Activated CD4-positive, alpha-beta T cell treated with anti-CD3 and anti-CD28 coated beads, Interleukin-2, amount 10 ng/mL, durations not matched to agents 24 days and 14 days (primary cell): ENCODE measurements at places on chromosomes 7 and 10. TPM values are rescaled to one million over a fixed set of nuclear protein-coding genes. Genes with fewer than 3 reads are reported as not detected.

GRCh38 chr10:22278441-22278782, 37.8 kb upstream of the COMMD3 start:
- H3K27ac ChIP-seq, result no peak overlapping the region
- H3K36me3 ChIP-seq, result no peaks in the 10 kb centered on the region
- H3K4me1 ChIP-seq, result no peaks in the 10 kb centered on the region
- peaks cover 15% of the 10 kb centered on the region for H3K27me3 ChIP-seq

DNA sequence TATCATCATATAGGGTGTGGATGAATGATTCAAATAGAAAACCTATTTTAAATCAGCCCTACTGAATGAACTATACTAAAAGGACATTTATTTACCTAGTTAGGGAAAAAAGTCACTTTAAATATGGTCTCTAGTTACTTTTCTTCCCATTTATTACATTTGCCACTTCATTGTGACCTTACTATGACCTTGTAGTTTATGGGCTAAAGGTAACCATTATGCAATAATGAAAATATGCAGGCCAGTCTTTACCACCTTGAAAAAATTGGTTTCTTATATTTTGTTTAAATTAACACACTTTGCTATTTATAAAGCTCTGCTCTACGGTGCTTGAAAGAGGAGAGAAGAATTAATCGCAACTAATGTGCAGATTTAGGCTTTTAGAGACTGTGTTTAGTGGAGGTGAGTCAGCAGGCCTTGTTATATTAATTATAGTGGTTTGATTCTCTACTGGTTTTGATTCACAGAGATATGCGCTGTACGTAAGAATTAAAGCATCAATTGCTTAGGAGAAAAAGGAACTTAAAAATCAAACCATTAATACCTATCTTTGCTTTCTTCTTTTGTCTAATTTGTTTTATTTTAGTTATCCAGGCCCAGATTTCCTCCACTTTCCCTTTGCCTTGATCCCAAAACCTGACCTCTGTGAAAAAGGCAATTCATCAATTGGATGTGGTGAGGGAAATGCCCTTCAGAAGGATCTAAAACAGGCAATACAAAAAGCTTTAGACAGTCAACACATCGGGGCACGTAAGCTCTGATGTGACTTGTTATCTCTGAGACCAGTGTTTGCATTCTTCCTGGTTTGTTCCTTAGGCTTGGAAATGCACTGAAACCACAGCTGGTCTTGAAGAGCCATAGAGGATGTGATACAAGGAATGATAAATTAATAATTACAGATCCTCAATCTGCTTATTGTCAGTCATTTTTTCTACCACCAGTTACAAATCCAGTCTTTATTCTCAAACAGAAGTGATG, 141.2 kb upstream of the HDAC9 start:
- DNase-seq, result no peak
- no peak overlapping the region for H3K4me3 ChIP-seq
- H3K27me3 ChIP-seq, result peaks cover 6% of the 10 kb centered on the region
- no peak overlapping the region for H3K27ac ChIP-seq

DNA sequence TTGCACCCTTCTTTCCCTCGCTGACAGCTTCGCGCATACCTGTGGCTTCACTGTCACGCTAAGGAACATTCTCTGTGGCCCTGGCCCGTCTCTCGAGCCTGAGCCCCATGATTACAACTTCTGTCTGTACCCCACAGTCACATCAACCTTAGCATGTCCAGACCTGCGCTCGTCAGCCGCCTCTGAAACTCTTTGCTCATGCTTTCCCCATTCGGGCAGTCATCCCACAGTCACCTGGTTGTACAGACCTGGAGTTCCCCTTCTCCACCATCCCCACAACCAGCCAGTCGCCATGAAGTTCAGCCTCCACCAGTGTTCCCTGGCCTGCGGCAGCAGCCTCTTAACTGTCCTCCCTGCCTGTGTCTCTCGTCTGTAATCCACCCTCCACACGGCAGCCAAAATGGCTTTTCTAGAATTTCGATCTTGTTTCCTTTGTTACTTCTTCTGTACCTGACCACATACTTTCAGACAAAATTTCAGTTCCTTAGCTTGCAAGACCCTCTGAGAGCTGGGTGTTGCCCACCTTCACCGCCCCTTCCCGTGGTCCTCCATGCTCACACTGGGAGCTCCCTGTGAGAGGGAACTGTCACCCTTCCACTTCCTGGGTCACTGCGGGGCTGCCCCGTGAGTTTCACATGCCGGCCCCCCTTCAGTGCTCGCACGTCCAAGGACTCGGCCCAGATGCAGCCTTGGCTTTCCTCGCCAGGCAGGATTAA, 229.2 kb downstream of the CELF2 start:
- no peaks in the 10 kb centered on the region for H3K27me3 ChIP-seq
- DNase-seq, result no peak
- H3K4me1 ChIP-seq, result peaks cover 34% of the 10 kb centered on the region
- no peak overlapping the region for H3K4me3 ChIP-seq

DNA sequence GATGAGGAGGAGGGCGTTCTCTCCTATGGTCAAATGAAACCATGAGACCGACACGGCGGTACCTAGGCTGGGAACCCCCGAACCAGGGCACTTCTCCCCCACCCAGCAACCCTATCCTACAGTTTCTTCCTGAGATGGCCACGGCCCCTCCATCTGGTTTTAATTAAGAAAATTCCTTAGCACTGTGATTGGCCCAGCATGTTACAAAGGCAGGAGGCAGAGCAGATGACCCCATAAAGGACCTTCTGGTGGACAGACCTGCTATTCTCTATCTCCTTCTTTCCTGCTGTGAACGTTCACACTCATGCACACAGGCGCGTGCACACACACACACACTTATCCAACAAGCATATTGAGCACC, 129.4 kb downstream of the RGS10 start:
- no peak overlapping the region for H3K27ac ChIP-seq
- H3K4me3 ChIP-seq, result no peak overlapping the region
- H3K4me1 ChIP-seq, result no peaks in the 10 kb centered on the region
- no peaks in the 10 kb centered on the region for H3K27me3 ChIP-seq
- no peak for DNase-seq

DNA sequence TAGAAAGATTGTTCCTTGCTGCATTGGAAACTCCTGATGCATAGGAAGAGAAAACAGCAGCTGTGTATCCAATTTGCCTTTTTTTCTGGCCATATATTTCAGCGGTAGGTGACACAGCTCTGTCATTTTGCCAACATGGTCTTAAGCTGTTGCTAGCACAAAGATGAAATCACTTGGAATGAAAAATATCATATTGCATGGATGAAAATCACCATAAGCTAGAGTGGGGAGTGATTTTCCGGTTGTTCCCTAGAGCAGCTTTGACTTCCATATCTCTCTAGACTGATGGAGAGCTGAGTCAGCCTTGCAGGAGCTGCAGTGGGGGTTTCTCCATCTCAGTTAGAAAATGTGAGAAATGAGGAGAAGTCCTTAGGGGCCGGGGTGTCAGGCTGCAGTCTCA, 38.3 kb upstream of the BTBD16 start:
- peaks cover 1% of the 10 kb centered on the region for H3K27me3 ChIP-seq
- no peak for DNase-seq
- no peak overlapping the region for H3K27ac ChIP-seq
- H3K4me3 ChIP-seq, result no peak overlapping the region
- H3K4me1 ChIP-seq, result no peaks in the 10 kb centered on the region

GRCh38 chr10:130559547-130559880, 423.3 kb downstream of the GLRX3 start:
- no peaks in the 10 kb centered on the region for H3K4me1 ChIP-seq
- H3K4me3 ChIP-seq, result no peak overlapping the region
- no peak overlapping the region for H3K27ac ChIP-seq
- no peak for DNase-seq
- no peaks in the 10 kb centered on the region for H3K36me3 ChIP-seq

GRCh38 chr10:101397140-101397539, 43.2 kb downstream of the BTRC start:
- DNase-seq, result peak; percentile 80
- H3K27ac ChIP-seq, result no peak overlapping the region
- H3K27me3 ChIP-seq, result no peaks in the 10 kb centered on the region
- H3K36me3 ChIP-seq, result no peaks in the 10 kb centered on the region
- peaks cover 5% of the 10 kb centered on the region for H3K4me1 ChIP-seq

- H3K36me3 ChIP-seq, result peaks cover 9% of the 10 kb centered on the region
- H3K27ac ChIP-seq, result no peak overlapping the region
- DNase-seq, result peak; percentile 45
- H3K27me3 ChIP-seq, result no peaks in the 10 kb centered on the region
- peaks cover 37% of the 10 kb centered on the region for H3K4me1 ChIP-seq
Measured at GRCh38 chr7:43763183-43763582, 4.7 kb downstream of the BLVRA start.

- peak overlapping the region; percentile 89 for H3K27ac ChIP-seq
- peak overlapping the region; percentile 68 for H3K4me3 ChIP-seq
- no peaks in the 10 kb centered on the region for H3K27me3 ChIP-seq
- peaks cover 56% of the 10 kb centered on the region for H3K36me3 ChIP-seq
Measured at GRCh38 chr7:152145853-152146466, 120.5 kb downstream of the GALNT11 start.

- H3K36me3 ChIP-seq, result peaks cover 37% of the 10 kb centered on the region
- no peaks in the 10 kb centered on the region for H3K27me3 ChIP-seq
- DNase-seq, result no peak
Measured at GRCh38 chr10:17701301-17701700, 50.7 kb upstream of the TMEM236 start.

GRCh38 chr7:101669307-101669706, 40.2 kb upstream of the MYL10 start:
- no peaks in the 10 kb centered on the region for H3K4me1 ChIP-seq
- no peaks in the 10 kb centered on the region for H3K36me3 ChIP-seq
- DNase-seq, result no peak

- no peaks in the 10 kb centered on the region for H3K36me3 ChIP-seq
- H3K27me3 ChIP-seq, result no peaks in the 10 kb centered on the region
- no peak overlapping the region for H3K27ac ChIP-seq
- no peak overlapping the region for H3K4me3 ChIP-seq
- no peaks in the 10 kb centered on the region for H3K4me1 ChIP-seq
Measured at GRCh38 chr10:71659111-71659634, 60.4 kb downstream of the C10orf105 start.

- no peaks in the 10 kb centered on the region for H3K4me1 ChIP-seq
- H3K27ac ChIP-seq, result no peak overlapping the region
- H3K36me3 ChIP-seq, result no peaks in the 10 kb centered on the region
- no peaks in the 10 kb centered on the region for H3K27me3 ChIP-seq
- H3K4me3 ChIP-seq, result no peak overlapping the region
- no peak for DNase-seq
Measured at GRCh38 chr10:52586710-52587109, 185.9 kb downstream of the MBL2 start.

DNA sequence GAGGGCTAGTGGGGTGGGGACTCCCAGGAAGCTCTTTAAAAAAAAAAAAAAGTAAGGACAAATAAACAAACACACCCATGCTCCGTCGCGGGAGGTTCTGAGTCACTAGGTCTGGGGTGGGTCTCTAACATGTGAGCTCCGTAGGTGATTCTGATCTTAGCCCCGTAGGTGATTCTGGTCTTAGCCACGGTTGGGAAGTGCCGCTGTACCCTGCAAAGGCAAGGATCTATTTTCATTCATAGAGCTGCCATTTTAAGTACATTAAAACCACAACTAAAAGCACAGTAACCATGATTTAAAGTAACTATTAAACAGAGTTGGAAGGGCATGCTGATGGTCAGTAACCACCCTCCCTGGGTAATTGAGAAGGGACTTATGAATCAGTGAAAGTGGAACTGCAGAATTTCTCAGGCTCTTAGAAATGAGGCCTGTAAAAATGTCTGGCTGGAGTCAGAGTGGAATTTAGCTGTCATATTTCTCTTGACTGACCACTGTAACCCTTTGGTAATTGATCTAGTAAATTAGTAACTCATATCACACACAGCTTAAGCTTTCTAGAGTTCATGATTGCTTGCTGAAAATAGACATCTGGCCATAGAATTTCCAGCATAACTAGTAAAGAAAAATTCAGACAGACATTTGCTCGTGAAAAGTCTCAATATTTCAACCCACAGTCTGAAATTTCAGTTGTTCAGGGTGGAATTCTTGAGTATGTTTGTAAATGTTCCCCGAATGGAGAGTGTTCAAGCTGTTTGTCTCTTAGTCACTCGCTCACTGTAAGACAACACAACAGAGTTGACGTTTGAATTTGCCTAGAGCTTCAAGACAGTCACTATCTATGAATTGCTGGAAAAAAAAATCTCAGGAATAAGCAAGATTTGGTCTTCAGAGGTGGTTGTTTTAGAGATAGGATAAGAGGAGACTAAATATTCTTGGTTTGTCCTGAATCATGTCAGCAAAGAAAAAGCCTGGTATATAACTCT, 34.2 kb upstream of the TCF7L2 start:
- no peak overlapping the region for H3K27ac ChIP-seq
- H3K4me1 ChIP-seq, result no peaks in the 10 kb centered on the region
- H3K27me3 ChIP-seq, result peaks cover 1% of the 10 kb centered on the region
- H3K4me3 ChIP-seq, result no peak overlapping the region
- no peak for DNase-seq

DNA sequence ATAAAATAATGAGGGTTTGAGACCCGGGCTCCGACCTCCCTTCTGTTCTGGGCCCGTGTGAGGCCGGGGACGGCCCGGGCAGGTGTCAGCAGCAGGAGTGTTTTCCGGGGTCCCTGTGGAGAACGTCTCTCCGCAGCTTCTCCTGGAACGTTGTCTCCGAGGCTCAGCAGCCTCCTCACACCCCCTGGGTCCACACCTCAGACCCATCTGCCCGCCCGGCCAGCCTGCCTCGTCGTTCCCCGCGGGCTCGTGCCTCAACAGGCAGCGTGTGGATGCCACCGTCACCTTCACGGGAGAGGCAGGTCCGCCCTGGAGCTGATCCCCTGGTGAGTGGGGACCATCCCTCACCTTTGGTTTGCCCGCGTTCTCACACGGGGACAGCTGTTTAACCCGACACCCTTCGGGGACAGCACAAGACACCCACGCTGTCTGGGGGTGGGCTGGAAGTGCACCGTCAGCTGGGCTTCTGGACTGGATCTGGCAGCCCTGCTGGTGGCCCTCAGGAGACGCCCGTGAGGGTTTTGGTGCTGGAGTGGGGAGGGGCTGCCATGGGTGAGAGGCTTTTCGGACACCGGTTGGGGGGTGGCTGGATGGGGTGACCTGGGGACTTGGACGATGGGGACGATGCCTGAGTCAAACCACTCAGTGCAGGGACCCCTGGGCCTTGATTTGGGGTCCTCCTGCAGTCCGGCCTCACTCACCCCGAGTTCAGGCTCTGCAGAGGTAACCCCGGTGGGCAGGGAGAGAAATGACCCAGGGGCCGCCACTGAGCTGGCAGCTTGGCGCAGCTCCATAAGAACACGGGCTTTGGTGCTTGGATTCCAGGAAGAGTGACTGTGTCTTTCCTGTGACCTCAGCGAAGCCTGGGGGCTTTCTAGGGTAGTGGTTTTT, 131.7 kb downstream of the DNAJB6 start:
- no peak for DNase-seq
- H3K4me3 ChIP-seq, result no peak overlapping the region
- peaks cover 7% of the 10 kb centered on the region for H3K27me3 ChIP-seq
- H3K27ac ChIP-seq, result no peak overlapping the region
- peaks cover 22% of the 10 kb centered on the region for H3K4me1 ChIP-seq

JAKMIP3 gene
- total RNA-seq, result 1.2 and 1.3 TPM in 2 replicates

GATAD1 gene
- 21.4 and 22.1 TPM in 2 replicates for total RNA-seq
